Stimulated activated CD8-positive, alpha-beta memory T cell treated with anti-CD3 and anti-CD28 coated beads, Interleukin-4, amount 100 ng/mL, for 1 hour (primary cell): ENCODE measurements at places on chromosomes 5 and 9.

- no peak for DNase-seq
These were observed 102.5 kb upstream of the ADAMTS16 start for GRCh38 chr5:5037674-5038073.

GRCh38 chr9:136728548-136729123 lies 14.1 kb downstream of the LCN10 start:
- DNase-seq, result no peak

GRCh38 chr5:68115584-68115983 lies 100.0 kb upstream of the PIK3R1 start:
- DNase-seq, result no peak

DNA sequence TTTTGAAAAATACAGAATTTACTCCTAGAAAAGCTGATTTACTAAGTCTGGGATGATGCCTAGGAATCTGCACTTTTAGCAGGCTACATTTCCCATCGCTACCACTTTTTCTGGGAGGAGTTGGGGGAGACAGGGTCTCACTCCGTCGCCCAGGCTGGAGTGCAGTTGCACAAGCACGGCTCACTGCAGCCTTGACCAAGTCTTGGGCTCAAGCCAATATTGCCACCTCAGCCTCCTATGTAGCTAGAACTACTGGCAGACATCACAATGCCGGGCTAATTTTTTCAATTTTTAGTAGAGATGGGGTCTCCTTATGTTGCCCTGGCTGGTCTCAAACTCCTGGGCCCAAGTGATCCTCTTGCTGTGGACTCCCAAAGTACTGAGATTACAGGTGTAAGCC lies 85.9 kb downstream of the NR6A1 start:
- DNase-seq, result no peak

- DNase-seq, result no peak
These were observed 120.9 kb upstream of the PHYKPL start for GRCh38 chr5:178353461-178353860.

DNA sequence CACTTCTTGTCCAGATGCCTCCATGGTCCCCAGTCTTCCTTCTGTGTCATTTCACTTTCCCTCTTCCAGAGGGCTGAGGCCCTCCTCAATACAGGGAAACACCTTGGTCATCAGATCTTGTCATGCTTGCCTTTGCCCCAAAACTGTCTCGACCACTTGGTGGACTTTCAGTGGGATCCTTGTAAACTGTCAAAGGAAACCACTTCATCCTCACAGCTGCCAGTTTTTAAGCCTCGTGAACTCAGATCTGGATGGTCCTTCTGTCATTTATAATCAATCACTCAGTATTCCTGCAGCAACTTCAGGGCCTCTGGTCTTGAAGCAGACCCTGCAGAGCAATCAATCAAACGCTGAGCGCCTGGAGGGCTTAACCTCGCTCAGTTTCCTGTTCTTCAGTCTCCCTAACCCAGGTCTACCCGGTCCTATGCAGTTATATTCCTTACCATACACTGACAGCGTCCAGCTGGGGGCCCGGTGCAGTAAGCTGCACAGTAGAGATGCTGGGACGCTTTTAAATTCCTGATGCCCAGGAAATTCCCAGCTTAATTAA lies 74.6 kb downstream of the GOLPH3 start:
- no peak for DNase-seq

DNA sequence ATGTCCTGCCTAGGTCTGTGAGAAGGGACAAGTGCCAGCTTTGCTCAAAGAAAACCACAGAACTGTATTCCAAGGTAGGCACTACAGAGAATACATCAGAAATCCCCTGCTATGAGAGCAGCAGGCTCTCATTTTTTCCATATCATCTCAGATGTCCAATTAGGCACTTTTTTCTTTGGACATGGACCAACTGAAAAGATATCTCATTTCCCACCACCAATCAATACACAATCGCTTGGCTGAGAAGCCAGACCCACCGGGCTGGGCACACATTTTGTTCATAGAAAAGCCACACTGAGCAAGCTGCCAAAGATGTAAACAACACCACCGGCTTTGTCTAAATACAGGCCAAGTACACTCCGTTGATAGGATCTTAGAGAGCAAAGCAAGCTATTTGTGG lies 25.9 kb downstream of the STOM start:
- no peak for DNase-seq

GRCh38 chr5:6338871-6339270 lies 39.5 kb downstream of the MED10 start:
- DNase-seq, result no peak

GRCh38 chr9:88511906-88512305 lies 23.1 kb upstream of the NXNL2 start:
- DNase-seq, result no peak

GRCh38 chr9:125558453-125559092 lies 148.4 kb downstream of the MAPKAP1 start:
- DNase-seq, result peak; percentile 17

- no peak for DNase-seq
These were observed 67.5 kb downstream of the MAMDC2 start for GRCh38 chr9:70111042-70111602.

DNA sequence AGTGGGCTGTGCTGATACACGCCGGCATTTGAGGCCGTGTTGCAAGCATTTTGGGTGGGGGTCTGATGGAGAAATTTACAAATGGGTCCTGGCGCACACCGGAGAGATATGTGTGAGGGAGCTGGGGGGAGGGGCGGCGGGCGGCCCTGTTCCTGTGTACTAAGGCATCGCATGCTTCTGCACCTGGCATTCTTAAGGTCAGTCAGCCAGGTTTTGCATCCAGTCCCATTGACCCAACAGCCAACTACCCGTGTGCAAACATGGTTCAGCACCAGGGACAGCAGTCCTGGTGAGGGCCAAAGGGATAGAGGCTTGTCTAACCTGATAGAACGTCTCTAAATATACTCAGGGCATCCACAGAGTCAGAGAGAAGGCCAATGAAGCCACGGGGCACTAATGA lies 839 bp downstream of the GABRG2 start:
- no peak for DNase-seq

- DNase-seq, result no peak
These were observed 28.4 kb upstream of the CAST start for GRCh38 chr5:96633820-96634219.

GRCh38 chr9:136352682-136353081 lies 10.9 kb downstream of the DNLZ start:
- no peak for DNase-seq
